ENCODE measurements at places on chromosomes 4 and X. TPM values are rescaled to one million over a fixed set of nuclear protein-coding genes. Genes with fewer than 3 reads are reported as not detected.

The VCX gene
- total RNA-seq, result not detected

The CPLX1 gene
- total RNA-seq, result not detected

The PLK4 gene
- total RNA-seq, result 15.1 TPM

The GLRA3 gene
- not detected for total RNA-seq

The AREG gene
- total RNA-seq, result 0.18 TPM

Measured in IMR-90 (cell line).